ENCODE measurements at places on chromosomes 2 and 18. TPM values are rescaled to one million over a fixed set of nuclear protein-coding genes. Genes with fewer than 3 reads are reported as not detected.

Gene GCKR
- total RNA-seq, result 0.15 TPM

Gene GALR1
- not detected for total RNA-seq

Gene SKOR2
- not detected for total RNA-seq

Gene FOXI3
- total RNA-seq, result not detected

Gene EVX2
- total RNA-seq, result not detected

Gene HADHB
- total RNA-seq, result 104 TPM

Gene LOXL3
- total RNA-seq, result 0.45 TPM

Gene IMPACT
- total RNA-seq, result 13.9 TPM

Gene CCDC68
- total RNA-seq, result 3.6 TPM

Gene NT5DC4
- total RNA-seq, result not detected

Gene CIAO1
- total RNA-seq, result 79.3 TPM

Gene KIAA2012
- total RNA-seq, result not detected

Gene FAM110C
- 0.06 TPM for total RNA-seq

Data from A549 treated with CpdA at 1 μM for 4 hours (cell line).